ENCODE measurements at places on chromosomes 11 and 22. TPM values are rescaled to one million over a fixed set of nuclear protein-coding genes. Genes with fewer than 3 reads are reported as not detected.
A peak's percentile ranks its signal among the peaks of the same experiment; 100 is the strongest.

GRCh38 chr11:72528121-72528520 is 93.8 kb upstream of the CLPB start:
- no peak for DNase-seq

- DNase-seq: no peak
Measured at GRCh38 chr11:71112454-71112853, 139.9 kb downstream of the SHANK2 start.

GRCh38 chr22:36901411-36902142 is 11.9 kb upstream of the CSF2RB start:
- no peak for DNase-seq

- no peak for DNase-seq
Measured at GRCh38 chr11:74669211-74670160, 61.7 kb downstream of the CHRDL2 start.

- DNase-seq: no peak
Measured at GRCh38 chr11:46237248-46238077, 40.0 kb upstream of the CREB3L1 start.

DNA sequence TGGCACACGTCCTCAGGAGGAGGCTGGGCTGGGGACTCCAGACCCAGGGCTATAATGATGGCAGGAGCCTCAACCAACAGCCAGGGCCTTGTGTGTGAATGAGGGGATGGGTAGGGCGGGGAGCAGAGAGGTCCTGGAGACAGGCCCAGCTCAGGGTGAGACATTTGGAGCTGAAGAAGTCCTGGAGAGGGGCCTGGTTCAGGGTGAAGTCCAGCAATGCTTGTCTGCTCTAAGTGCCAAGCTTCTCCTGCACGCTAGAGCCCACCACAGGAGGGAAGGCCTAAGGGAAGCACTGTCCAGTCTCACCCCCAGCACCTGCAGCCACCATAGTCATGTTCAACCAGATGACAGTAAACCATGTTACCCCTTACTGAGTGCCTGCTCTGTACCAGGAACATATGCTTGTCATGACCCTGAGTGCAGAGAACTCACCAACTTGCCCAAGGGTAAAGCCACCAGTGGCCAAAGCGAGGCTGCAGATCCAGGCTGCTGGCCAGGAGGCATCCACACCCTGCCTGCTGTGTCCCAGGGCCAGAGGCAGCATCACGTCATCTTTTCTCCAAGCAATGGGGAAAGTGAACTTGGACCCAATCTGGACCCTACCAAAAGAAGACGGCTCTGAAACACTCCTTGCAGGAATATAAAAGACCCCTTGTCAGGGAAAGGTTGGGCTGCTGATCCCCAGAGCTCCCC is 24.0 kb downstream of the LMO1 start:
- no peak for DNase-seq

DNA sequence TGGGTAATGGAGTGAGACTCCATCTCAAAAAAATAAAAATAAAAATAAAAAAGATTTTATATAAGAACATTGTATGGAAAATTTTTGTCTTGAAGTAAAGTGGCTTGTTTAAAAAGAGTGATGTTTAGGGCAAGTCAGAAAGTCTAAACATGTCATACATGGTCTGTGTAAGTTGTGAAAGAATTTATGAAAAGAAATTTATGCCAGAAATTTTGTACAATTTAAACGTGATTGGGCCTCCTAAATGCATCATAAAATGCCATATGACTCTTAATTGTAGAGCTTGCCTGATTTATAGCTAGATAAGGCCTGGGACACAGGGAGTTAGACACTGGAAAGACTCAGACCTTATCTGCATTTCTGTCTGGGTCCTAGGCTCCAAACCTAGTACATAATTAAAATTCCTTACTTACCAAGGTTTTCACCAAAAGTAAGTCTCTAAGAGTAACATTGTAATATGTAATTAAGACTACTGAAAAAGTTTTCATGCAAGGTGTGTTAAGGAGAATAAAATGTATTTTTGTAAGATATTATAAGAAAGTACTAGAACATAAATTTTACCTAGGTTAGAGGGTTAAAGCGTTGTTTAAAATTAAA is 110.5 kb downstream of the AASDHPPT start:
- no peak for DNase-seq

GRCh38 chr11:101470881-101471520 is 112.8 kb downstream of the TRPC6 start:
- no peak for DNase-seq

DNA sequence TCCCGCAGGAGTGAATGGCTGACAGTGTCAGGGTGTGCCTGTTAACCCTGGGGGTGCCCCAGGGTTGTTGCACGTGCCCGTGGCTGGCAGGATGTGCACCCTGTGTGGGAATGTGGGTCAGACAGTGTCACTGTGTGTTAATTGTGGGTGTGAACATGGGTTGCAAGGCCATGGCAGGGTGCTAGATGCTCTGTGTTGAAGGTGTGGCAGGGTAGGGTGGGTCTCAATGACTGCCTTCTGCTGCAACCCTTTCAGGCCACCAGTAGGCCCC is 8.3 kb downstream of the RIN1 start:
- DNase-seq: no peak

HINFP gene
- total RNA-seq: 17.8 TPM

CHEK2 gene
- 4.4 TPM for total RNA-seq

FBLN1 gene
- 12.5 TPM for total RNA-seq

DNA sequence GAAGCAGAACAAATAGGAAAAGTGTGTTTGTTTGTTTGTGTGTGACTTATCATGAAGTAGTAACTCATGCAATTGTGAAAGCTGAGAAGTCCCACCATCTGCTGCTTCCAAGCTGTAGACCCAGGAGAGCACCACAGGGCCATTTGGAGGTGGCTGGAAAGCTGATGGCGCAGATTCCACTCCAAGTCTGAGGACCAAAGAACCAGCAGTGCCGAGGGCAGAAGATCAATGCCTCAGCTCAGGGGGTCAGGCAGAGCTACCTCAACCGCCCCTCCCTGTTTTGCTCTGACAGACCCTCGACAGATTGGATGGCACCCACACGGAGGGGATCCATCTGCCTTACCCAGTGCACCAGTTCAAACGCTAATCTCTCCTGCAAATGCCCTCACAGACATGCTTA is 896.2 kb downstream of the BRD1 start:
- no peak for DNase-seq

DNA sequence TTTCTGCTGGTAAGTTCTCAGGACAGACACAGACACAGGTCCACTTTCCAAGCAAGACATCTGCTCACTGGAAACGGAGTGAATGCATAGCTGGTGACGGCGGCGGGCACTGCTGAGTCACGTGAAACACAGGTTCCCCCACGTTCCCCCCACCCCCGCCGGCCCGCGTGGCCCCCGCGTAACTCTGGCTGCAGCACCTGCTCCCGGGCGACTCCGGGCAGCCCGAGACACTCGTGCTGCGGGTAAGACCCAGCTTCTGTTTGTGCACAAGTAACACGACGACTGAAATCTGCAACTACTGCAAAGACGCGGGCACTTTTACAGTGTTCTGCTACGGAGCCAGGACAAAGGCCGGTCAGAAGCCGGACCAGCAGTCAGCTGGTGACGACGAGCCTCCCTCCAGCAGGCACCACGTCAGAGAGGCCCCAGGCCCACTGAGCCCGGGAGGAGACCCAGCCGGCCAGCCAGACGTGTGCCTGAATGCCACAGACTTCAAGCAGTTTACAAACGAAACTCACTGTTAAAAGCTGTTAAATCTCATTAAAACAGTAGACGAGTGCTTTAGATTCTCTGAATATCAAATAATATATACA is 12.9 kb upstream of the ARFGAP3 start:
- no peak for DNase-seq

DNA sequence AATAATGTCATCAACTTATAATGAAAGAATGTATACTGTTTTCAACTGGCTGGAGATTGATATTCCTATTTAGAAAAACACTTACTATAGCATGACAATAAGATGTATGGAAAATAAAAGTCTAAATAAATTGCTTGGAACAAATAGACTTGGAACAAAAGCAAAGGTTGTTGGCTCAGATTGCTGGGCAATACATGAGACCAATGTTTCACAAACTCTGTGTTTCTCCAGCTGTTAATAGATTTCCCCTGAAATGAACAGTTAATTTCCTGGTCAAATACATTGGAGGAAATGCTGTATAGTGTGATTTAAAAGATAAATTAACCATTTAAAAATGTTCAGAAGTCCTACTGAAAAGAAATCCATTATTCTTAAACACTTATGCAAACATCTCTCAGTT is 40.1 kb upstream of the CTSC start:
- DNase-seq: no peak

GALNT18 gene
- 29.2 TPM for total RNA-seq

SLC1A2 gene
- 1.1 TPM for total RNA-seq

DNA sequence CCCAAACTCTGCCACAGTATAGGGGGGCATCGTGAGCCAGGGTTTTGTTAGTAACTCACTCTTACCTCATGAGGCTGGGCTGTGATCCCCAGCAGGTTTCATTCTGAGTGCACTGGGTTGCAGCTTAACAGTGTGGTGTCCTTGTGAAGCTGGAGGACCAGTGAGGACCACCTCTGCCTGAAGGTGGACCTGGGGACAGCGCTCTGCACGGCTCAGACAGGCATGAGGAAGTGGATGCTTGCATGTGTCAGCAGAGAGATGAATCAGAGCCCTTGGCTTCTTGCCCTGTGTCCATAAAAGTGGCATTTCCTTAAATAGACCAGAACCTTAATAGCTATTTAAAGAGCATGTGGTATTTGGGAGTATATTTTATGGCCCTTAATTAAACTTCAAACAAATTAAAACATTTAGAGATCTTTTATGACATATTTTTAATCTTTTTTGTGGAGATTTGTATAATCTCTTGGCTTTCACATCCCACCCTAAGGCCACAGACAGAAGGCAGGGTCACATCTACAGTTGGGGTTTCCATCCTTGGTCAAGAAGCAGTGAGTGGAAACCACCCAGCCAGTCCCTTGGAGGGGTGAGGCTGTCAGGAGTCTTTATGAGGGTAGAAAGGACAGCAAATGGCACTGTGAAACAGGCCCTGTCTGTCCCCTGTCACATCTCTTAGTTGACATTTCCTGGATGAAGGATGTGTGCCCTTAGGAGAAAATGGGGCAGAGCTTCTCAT is 24.8 kb upstream of the ADORA2A start:
- DNase-seq: peak; percentile 89

DNA sequence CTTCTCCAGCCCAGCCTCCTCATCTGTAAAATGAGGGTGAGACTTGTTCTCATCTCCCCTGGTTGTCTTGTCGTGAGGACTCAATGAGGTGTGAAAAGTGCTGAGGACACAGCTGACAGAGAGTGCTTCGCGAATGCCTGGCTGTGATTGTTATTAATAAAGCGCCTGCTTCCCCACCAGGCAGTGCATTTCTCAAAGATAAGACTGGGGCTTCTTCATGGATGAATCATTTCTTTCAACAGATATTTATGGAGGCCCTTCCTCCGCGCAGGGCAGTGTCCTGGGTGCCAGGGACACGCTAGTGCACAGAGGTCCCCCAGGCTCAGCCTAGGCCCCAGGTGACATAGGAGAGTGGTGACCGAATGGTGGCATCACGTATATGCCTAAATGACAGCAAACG is 34.3 kb upstream of the SHISAL1 start:
- DNase-seq: no peak

DNA sequence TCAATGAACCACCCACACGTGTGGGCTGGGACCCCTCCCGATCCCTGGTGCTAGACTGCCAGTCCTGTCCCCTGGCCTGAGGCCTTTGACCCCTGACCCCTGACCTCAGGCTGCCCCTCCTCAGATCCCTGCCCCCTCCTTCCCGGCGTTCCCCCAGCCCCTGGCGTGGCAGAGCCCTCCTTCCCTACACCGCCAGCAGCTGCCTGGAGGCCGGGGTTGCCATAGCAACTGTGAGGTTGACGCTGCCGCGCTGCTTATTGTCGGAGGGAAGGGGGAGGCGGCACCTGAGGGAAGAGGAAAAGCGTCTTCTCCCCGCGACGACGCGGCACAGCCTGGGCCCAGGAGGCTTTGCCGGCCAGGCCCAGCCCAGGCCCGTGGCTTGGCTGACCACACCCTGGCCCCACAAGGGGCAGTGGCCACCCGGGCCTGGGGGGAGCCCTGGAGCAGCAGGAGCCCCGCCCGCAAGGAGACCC is 32.6 kb downstream of the SHANK3 start:
- no peak for DNase-seq

DNA sequence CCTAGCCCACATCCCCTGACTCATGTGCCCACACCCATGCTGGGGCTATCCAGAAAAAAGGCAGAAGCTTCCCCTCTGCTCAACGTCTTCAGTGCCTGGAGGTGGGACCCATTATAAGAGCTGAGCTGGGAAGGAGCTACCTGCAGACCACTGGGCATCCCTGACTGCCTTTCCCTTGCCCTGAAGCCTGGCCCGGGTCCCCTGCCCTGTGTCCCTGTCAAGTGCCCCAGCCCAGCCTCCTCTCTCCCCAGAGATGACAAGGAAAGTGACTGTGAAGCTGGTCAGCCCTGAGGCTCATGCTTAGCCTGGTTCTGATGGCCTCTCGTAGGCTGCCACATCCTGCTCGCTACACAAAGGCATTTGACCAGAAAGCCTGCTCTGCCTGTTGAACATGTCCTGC is 140.4 kb downstream of the PARVA start:
- no peak for DNase-seq

CECR2 gene
- total RNA-seq: 29.6 TPM

GRCh38 chr22:41383085-41383484 is 1.3 kb downstream of the TEF start:
- DNase-seq: no peak

- no peak for DNase-seq
Measured at GRCh38 chr22:29482726-29483125, 2.7 kb downstream of the NEFH start.

DNA sequence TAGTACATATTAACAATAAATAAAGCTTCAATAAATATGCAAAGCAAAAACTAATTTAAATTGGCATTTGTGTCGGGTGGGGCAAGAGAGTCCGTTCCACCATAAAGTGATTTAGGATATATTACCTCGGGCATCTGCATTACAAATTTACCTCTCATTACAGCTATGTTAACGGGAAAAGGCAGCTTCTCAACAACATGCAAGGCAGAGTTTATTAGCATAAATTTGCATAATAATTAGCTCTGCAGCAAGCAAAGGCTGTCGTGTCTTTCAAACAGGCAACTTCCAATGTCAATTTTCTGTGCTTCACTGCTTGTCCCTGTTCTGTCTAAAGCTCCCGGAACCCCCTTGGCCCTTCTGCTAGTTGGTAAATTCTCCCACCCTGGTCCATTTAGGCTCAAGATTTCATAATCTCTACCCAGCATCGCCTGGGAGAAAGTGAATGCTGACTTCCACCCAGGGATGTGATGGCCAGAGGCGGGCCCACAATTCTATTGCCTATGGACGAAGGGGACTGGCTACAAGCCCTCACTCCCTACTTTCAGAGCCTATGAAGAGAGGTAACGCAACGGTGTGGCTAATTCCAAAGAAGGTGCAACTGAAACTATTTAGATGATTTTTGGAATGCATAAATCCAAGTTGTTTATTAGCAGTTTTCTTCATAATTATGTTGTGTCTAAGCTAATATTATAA is 462.1 kb downstream of the OPCML start:
- DNase-seq: no peak

DNA sequence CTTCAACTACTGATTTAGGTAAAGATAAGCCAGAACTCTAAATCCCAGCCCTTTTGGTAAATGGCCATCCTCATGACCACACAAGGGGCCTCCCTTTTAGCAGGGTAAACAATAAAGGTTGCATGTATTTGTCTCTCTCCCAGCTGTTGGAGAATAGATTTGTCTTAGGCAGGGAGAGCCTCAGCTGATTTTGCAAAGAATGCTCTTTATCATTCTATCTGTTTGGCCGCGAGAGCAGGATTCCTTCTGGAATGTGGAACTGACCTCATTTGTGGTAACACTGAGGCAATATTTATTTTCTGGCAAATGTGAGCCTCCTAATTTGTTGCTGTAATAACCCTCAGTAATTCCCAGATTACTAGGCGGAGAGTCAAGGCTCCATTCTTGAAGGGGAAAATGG is 15.3 kb downstream of the PTS start:
- DNase-seq: no peak
